ENCODE measurements at places on chromosomes 2 and 18. TPM values are rescaled to one million over a fixed set of nuclear protein-coding genes. Genes with fewer than 3 reads are reported as not detected.

DNA sequence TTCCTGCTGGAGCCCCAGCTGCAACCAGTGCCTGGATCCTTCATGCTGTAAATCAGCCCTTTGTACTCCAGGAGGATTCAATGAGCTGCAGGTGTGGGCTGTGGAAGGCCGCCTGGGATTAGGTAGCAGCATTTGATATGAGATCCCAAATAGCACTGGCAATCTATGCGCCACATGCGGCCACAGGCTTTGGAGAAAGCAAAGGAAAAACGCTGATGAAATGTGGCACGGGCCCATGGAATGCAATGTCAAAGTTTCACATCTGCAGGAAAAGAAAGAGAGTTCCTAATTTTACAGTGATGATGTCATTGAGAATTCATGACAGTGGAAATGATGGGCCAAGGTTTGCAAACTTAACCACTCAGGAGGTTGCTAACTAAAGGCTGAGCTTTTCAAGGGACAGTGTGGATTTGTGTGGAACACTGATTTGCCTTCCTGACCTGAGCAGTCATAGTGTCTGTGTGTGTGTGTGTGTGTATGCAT, 216.4 kb upstream of the OSR1 start:
- peak; percentile 92 for DNase-seq

DNA sequence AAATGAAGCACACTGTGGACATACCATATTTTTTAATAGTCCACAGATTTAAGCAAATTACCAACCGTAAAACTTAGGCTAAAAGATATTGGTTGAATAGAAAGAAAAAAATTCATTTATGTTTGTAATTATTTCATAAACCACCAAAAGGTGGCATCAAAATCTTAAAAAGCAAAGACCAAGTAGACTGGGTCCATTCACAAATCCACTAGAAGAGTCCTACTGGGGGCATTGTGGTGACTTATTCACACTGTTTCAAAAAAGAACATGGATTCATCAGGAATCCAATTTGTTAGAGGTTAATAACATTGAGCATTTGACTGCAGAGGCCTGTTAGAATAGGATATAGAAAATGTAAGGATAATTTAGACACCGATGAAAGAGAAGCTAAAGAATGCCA, 194.9 kb upstream of the KYNU start:
- no peak for DNase-seq

DNA sequence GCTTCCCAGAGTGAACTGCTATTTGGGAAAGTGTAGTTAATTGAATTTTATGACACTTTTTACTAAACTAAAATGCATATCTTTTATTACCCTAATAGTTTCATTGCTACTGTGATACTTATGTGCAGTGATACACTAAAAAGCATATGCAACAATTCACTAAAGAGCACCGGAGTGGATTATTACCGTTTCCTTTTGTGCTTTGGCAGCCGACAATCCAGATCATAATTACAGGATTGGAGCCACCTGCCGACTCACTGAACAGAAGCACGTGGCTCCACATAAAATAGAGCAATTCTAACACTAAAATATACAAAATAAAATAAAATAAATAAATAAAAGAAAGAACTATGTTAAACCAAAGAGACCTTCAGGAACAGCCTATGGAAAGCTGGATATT, 583.4 kb downstream of the NRXN1 start:
- no peak for DNase-seq

Gene CAVIN2
- total RNA-seq, result 75.5 TPM

Gene SCN3A
- total RNA-seq, result 2.8 TPM
